T follicular helper cell (primary cell): ENCODE measurements at places on chromosomes 12 and 14.

DNA sequence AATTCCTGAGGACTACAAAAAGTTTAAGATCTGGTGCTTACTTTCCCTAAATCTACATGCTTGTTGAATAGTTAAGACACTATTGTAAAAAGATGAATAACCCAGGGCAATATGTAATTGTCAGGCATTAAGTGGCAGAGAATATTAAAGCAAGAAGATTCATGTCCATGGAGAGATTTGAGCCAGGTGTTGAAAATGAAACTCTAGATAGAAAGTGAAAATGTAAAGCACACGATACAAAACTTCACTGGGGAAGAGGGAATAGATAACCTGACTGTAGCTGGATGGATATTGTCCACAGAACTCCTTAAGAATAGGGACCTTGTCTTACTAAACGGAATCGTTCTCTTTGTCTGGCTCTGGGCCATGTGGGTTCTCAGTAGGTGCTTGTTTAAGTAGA is 5.0 kb downstream of the CAND1 start:
- DNase-seq, result no peak

DNA sequence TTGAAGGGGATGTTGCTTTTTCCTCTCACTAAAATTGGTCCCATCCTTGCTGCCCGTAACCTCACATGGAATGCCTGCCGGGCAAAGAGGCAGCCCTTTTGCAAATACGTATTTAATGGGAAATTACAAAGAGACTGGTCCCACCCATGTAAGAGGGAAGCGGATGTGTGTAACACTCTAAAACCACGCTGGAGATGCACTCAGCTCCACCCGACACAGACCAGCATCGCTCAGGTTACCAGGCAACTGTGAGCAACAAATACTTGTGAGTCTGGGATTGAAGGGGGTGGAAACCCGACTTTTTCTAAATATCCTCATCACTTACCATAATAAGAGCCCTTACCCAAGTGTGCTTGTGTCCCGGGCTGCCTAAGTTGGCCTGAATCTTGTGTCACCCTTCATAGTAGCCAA is 47.7 kb downstream of the ELK3 start:
- peak; percentile 77 for DNase-seq

- no peak for DNase-seq
These were observed 36.0 kb downstream of the ATF1 start for GRCh38 chr12:50799908-50800307.

GRCh38 chr12:93751864-93752610 is 74.9 kb downstream of the CRADD start:
- DNase-seq, result no peak

DNA sequence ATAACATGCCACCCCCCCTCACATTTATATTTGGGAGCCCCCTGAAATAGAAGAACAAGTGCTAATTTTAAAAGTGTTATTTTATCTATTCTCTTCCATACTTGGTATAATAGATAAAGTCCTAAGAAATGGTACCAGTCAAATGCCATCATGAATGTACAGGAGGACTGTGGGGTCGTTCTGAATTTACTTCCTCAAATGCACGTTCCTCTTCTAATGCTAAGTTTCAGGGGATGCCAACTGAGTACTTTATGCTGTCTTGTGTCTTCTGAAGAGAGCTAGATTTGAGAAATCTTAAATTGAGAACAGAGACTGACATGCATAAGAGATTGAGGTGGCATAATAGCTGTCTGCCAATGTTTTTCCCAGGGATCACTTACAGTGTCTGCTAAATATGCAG is 59.0 kb downstream of the CFAP54 start:
- no peak for DNase-seq

GRCh38 chr12:127711108-127711507 is 555.9 kb upstream of the TMEM132C start:
- no peak for DNase-seq

DNA sequence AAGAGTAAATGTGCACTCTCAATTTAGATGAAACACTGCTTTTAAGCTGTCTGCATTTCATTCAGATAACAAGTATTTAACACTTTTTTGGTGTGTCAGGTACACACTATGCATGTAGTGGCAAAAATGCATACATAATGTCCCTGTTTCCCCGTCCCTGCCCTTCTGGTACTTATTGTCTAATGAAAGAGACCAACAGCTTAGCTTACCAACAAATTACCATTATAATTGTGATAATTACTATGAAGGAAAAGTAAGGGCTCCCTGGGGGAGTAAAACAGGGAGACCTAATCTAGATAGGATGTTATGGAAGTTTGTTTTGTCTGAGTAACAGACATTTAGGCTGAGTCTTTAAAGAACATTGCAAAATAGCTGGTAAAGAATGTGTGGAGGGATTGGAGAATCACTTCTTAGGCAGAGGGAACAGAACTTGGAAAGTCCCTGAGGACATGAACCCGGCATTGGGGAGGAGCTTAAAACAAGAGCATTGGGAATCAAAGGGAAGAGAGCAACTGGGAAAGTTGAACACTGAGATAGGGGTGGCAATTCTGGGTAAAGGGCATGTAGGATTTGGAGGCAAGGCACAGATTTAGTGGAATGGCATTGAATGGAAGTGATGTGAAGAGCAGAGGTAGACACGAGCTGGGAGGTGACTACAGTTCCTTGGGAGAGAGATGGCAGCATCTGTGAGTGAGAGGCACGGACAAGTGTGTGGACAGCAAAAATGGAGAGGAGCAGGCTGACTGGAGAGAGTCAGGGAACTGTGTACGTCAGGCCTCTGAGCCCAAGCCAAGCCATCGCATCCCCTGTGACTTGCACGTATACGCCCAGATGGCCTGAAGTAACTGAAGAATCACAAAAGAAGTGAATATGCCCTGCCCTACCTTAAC is 181.6 kb downstream of the GRIP1 start:
- no peak for DNase-seq

DNA sequence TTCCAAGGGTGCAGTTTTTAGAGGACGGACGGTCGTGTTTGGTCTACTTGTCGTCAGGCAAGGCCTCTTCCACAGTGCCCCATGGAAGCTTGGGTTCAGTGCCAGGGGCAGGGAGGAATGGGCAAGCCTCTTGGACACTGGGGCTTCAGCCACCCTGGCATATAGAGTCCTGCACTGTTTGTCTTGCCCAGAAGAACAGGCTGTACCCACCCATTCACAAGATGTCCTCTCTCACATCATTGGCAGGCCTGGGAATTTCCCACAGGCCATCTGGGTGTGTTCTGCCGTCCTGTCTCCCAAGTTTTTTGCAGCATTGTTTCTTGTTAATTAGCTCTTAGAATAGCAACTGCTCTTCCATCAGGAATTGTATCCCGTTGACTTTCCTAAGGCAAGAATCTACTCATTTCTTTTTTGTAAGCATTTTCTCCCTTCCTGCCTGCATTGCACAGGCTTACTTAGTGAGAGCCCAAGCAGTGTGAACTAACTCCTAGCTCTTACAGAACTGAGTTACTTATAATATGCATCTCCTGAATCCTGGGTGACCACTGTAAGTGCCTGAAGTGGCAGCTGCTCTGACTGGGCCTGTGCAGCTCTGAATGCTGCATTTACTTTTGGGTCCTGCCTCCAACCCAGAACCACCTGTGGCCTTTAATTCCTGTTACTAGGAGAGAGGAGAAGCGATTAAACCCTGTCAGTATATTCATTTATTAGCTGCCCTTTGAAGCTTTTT is 149.4 kb upstream of the HIF1A start:
- no peak for DNase-seq

- no peak for DNase-seq
These were observed 3.1 kb downstream of the PKP2 start for GRCh38 chr12:32893458-32893857.

DNA sequence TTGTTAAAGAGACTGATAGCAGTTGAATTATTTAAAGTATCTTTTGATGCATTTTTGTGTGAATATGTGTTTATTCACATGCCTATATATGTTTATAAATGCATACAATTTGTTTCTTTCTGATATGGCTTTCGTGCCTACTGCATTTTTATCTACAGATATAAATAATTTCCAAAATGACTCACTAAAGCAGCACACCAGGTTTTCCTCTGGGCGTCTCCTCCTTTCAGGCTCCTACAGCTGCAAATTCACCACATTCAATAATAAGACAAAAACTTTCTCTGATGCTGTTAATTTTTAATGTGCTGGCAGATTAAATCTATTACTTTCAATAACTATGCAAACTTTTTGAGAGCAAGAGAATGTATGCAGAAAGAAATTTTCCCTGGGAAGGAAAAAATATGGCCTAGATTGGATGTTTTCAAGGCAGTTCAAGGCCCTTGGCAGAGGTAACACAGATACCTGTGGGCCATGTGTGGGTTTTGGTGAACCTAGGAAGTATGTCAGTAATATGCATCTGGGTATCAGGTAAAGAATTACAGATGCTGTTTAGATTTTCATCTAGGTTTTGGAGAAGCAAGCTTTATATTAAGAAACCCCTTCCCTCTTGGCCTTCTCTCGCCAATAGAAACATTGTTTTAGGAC is 381.8 kb downstream of the EGLN3 start:
- DNase-seq, result no peak

- no peak for DNase-seq
These were observed 167.4 kb upstream of the HMGA2 start for GRCh38 chr12:65656891-65657351.

DNA sequence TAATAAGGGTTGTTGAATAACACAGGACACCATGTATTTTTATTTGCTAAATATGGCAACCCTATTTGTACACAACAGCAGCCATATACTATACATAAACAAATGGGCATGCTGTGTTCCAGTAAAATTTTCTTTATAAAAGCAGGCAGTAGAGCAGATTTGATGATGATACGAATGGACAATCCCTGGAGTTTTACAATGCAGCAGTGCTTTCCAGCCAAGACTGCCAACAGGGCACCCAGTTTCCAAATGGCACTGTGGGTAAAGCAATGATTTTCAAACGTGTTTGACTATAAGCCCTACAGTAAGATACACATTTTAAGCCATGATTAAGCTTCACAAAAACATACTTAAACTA is 282.7 kb downstream of the NUAK1 start:
- no peak for DNase-seq

GRCh38 chr14:53953002-53953827 is 3.4 kb downstream of the BMP4 start:
- no peak for DNase-seq

DNA sequence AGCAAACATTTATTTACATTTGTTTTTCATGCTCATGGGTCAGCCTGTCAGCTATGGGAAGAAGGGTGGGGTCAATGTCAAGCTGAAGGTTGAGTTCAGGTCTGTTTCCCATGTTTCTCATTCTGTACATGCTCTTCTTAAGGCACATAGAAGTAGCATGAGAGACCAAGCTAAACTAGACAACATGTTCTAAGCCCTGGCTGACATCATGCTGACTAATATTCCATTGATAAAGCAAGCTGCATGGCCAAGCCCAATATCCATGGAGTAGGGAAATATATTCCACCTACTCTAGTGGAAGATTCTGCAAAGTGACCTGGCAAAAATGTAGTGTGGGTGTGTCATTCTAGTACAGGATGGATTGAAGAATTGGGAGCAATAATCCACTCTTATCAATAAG is 44.1 kb downstream of the PLXNC1 start:
- no peak for DNase-seq

GRCh38 chr12:107903341-107904061 is 129.0 kb downstream of the ASCL4 start:
- DNase-seq, result no peak

GRCh38 chr12:32446316-32447119 is 47.2 kb downstream of the FGD4 start:
- DNase-seq, result no peak

DNA sequence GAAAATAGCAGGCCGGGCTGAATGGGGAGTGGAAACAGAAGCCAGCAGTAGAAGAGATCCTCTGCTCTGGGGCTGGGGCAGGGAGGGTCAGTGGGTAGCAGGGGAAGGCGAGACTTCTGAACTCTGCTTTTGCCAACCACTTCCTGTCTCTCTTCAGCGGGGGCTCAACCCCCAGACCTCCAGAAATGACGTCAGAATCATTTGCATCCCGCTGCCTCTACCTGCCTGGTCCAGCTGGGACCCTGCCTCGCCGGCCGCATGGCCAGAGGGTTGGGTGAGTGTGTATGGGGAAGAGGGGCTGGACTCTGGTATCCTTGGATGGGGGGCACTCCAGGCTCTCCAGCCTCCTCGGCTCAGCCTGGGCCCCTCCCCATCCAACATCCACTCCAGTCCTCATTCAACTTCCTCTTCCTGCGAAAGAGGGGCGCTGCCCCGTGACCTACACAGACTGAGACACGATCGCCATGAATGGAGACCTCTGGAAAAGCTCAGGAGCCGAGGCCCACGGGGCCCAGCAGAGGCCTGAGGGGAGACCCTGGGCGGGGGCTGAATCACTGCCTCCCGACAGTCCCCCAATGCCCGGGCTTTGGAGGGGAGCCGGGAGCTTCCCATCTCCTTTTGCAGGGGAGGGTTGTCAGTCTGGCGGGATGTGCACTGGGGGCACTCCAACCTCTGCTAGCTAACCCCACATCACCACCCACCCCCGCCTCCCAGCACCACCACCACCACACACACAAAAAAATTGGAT is 458 bp upstream of the HOXC4 start:
- DNase-seq, result no peak

DNA sequence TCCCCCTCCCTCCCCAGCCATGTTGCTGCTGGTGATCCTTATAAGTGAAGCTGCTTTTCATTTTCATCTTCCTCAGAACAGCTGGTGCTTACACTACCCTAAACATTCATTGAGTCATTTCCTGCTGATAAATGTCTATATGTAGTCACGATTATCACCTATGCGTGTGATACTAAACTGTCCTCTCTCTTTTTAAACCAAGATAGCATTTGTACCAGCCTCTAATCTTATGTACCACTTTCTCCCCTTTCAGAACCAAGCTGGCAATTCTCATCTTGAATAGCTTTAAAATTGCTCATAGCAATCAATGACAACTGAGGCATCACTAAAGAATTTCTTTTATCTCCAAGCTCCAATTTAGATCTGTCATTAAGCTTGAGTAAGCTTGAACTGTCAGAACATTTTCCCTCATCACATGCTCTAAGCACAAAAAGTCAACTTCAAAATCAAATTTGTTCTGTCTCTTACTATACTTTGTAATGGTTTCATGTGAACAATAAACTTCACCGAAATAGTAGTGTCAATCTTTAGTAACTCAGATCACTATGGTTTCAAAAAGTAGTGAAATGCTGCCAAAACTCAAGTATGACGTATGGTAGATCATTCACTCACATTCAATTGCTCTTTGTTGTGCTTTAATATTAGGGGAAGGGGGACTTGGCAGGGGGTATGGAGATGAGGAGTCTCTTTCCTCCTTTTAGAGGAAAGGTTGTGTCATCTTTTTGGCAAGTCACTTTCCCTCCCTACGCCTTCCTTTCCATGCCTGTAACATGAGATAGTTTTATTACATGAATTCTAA is 178.1 kb upstream of the NOVA1 start:
- DNase-seq, result no peak

GRCh38 chr12:88944397-88944796 is 364.1 kb upstream of the KITLG start:
- no peak for DNase-seq

- DNase-seq, result no peak
These were observed 16.7 kb downstream of the PPP1CC start for GRCh38 chr12:110726028-110726427.

- no peak for DNase-seq
These were observed 62.2 kb downstream of the BMP4 start for GRCh38 chr14:53894456-53894855.

- DNase-seq, result no peak
These were observed 120.7 kb upstream of the SCAF11 start for GRCh38 chr12:46110928-46111699.
